ENCODE measurements at places on chromosomes 12 and 14.

- no peak for DNase-seq
Observed at GRCh38 chr14:54708982-54709381, 142.1 kb downstream of the SAMD4A start.

GRCh38 chr12:122467983-122468382, 32.7 kb downstream of the ZCCHC8 start:
- no peak for DNase-seq

- no peak for DNase-seq
Observed at GRCh38 chr12:54958048-54958658, 26.4 kb downstream of the TESPA1 start.

GRCh38 chr14:37145395-37145794, 27.0 kb downstream of the SLC25A21 start:
- no peak for DNase-seq

Data from uterus (tissue), 4 donors.